ENCODE measurements at places on chromosomes 16 and 17. TPM values are rescaled to one million over a fixed set of nuclear protein-coding genes. Genes with fewer than 3 reads are reported as not detected.

Gene TP53TG3B
- total RNA-seq = not detected

DNA sequence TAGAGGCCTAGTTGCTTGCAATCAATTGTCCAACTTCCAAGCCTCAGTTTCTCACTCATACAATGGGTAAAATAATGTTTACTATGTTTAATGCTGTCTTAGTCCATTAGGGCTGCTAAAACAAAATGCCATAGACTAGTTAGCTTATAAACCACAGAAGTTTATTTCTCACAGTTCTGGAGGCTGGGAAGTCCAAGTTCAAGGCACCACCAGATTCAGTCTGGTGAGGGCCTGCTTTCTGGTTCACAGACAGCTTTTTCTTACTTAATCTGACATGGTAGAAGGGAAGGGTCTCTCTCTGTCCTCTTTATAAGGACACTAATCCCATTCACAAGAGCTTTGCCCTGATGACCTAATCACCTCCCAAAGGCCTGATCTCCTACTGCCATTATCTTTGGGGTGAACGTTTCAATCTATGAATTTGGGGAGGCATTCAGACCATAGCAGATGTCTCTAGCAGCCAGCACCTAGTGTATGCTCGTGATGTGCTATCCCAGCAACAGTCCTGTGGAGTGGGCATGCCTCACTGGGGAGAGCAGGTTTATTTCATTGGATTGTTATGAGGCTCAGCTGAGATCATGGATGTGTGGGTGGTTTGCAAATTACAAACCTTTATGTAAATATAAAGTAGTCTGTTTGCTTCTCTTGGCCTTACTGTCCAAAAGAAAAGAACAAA lies 25.2 kb downstream of the YPEL2 start:
- DNase-seq = peak; percentile 73

- peak; percentile 39 for DNase-seq
These were observed 42.0 kb downstream of the ADCY7 start for GRCh38 chr16:50308237-50308965.

Gene CCDC200
- total RNA-seq = not detected

Gene CFAP97D1
- not detected for total RNA-seq
